Mammary epithelial cell (primary cell): ENCODE measurements at places on chromosomes 6 and 20.
A peak's percentile ranks its signal among the peaks of the same experiment; 100 is the strongest.

GRCh38 chr6:159608961-159609651, 83.9 kb downstream of the SOD2 start:
- peak; percentile 50 for DNase-seq

DNA sequence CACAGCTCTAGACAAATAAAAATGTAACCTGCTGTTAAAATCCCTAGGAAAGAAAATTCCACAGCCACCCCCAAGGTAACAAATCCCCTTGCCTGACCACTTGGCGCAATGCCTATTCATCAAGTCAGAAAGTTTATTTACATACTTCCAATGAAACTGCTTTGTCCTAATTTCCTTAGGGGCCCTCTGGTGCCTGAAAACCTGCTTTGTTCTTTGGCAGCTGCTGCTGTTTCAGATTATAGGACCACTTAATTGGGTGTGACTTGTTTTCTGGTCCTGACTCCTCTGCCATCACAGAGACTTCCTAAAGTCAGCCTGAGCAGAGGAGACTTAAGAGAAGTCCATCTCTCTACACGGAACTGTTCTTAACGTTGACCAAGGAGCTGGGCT, 323.6 kb downstream of the UBE3D start:
- DNase-seq, result no peak

- DNase-seq, result no peak
Observed at GRCh38 chr6:7165890-7166267, 58.1 kb downstream of the RREB1 start.

GRCh38 chr6:118632359-118632758, 19.0 kb downstream of the CEP85L start:
- peak; percentile 79 for DNase-seq

GRCh38 chr20:1818895-1819294, 76.3 kb upstream of the SIRPA start:
- no peak for DNase-seq

DNA sequence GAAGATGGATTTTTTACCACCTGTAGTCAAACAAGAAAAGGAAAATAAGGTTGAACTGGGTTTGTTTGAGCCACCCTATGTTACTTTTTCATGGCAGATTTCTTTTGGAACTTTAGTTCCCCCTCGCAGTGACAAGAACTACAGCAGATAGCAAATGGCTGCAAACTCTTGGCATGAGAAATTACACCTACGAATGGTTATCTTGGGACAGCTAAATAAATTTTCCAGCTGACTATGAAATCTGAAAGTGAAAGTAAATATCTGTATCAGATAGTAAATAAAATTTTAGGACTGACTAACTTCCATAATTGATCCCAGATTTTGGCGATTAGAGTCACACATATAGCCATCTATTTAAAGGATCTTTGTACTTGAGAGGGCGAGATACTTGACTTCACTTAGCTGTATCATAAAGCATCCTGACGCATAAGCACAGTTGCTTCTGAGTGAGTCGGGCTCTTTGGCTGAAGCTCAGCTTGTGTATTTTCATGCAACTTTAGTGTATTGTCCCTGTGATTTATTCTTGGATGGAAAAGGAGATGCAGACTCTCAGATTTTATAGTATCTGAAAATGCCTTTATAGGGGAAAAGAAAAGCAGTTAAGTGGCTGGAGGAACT, 125.3 kb upstream of the B3GAT2 start:
- no peak for DNase-seq

GRCh38 chr20:59134182-59134581, 29.4 kb upstream of the ZNF831 start:
- no peak for DNase-seq

DNA sequence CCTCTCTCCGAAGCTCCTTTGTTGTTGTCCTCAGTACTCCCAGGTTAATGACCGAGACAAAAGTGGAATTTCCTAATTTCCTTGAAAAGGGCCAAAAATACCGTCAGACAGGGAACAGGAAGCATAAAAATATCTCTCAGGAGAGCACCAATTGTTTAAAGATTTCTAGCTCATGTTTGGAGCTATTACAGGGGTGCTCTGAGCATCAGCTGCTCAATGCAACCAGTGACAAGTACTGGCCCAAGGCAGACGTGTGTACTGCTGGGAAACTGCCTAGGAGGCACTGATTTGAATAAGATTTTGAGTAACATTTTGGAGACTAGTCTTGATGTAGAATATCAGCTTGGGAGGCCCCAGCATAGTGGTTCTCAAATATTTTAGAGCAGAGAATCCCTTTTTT, 17.3 kb downstream of the LAMA4 start:
- no peak for DNase-seq

DNA sequence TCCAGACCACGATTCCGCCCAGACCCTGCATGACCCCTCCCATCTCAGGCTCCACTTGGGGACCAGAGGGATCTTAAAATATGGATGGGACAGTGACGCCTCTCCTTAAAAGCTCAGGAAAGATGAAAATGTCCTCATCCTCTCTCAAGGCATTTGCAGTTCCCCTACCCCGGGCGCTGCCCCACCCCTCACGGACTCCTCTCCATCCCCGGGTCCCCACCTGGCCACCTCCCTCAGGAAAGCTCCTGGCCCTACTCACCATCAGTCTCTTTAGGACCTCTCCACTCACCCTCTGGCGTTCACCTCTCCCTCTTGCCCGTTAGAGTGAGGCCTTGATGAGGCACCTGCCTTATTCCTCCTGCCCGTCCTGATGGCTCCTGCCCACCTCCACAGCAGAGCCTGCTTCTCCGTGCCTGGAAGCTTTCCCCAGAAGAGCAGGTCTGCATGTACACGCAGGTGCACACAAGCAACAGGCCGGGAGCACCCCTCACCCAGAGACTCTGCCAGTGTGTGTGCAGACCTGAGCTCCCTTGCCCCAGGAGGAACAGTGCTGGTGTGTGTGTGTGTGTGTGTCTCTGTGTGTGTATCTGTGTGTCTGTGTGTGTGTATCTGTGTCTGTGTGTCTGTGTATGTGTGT, 105.6 kb upstream of the NXT1 start:
- DNase-seq, result no peak

DNA sequence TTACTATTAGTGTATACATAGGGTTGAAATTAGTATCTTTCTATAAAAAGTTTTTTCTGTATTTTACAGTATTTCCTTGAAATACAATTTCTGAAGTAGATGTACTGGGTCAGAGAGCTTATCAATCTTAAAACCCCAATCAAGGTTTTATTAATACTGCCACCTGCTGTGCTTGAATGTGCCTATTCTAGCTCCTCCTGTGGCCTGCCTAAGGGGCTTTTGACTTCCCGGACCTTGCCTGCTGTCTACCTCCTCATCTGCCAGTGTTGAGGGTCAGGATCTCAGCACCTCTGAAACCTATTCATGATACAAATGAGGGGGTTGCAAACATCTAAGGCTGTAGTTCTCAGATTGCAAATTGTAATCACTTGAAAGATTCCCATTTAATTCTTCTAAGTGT, 9.2 kb downstream of the PACRG start:
- DNase-seq, result no peak

DNA sequence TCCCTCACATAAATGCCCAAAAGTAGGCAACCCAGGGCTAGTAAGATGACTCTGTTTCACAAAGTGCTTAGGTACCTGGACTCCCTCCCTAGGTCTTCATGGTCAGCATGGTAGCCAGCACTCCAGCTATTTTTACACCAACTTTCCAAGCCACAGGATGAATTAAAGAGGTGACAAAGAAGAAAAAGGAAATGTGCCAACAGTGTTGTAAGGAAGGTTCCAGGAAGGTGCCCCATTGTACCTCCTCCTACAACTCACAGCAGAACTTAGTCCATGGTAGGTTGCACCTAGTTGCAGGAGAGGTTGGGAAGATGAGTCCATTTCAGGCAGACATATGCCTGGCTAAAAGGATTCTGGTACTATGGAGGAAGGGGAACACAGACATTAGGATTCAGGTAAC, 19.7 kb upstream of the RNF8 start:
- DNase-seq, result no peak

GRCh38 chr6:43089467-43089866, 13.4 kb downstream of the PTK7 start:
- DNase-seq, result no peak

- DNase-seq, result no peak
Observed at GRCh38 chr20:34954904-34955230, 739 bp downstream of the GSS start.

DNA sequence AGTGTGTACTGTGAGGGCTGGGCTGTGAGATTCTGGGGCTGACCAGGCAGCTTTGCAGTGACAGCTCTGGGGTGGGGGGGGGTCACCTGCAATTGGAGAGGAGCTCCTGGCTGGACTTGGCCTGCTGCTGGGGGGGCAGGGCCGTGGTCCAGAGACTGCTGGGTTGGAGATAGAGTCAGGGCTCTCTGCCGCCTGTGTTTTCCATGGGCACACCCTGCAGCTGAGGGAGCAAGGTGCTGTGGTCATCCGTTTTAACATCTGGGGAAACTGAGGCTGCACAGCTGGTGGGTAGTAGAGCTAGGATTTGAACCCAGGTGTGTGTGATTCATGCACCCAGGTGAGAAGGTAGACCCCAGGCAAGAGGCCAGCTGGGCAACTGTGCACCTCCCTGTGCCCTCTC, 7.3 kb downstream of the DLGAP4 start:
- DNase-seq, result no peak

GRCh38 chr6:71045296-71045695, 88.4 kb upstream of the B3GAT2 start:
- no peak for DNase-seq

DNA sequence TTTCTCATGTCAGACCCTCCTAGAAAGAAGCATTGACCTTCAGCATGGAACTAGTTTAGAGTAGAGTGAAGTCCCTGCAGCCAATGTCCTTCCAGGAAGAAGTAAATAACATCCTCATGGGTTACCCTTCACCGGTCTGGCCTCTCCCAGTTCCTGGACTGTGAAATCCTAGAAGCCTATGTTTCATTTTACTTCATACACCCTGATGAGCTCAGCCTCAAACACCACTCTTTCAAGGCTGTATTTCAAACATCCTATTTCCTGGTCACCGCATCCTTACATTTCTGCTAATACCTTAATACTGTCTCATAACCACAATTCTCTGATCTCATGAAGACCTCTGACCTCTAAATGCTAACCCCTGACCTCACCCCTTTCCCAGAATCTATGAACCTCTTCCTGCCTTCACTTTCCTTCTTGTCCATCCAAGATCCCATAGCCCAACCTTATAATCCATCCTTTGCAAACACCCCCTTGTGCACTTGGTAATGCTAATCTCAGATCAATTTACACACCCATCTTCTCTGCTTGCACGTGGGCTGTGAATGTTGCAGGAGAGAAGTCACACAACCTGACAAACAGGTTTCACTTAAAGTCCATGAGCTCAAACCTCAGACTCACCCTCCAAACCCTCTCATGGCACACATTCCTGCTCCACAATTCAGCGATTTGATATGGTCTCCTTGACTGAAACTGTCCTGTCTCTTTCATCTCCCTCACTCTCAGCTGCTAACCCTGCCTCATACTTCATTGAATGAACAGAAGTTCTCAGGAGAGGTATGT, 30.2 kb downstream of the SLC2A10 start:
- peak; percentile 70 for DNase-seq

GRCh38 chr20:63953764-63954429, 2.3 kb downstream of the UCKL1 start:
- no peak for DNase-seq

DNA sequence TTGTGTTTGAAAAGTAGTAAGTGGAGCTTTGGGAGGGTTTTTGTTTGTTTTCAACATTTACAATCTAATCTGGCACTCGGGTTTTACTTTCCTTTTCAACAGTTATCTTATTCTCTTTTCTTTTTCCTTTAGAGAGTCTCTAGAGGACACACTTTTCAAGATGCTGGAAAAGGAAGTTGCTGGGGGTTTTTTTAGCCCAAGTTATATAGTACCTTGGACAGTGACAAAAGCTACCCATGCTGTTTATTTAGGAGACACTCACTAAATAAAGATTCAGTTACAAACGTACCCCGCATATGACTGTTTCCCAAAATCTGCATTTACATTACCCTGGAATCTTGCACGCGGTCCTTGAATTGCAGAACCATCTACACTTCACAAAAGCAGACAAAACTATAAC, 78.8 kb downstream of the MAP7 start:
- DNase-seq, result no peak

DNA sequence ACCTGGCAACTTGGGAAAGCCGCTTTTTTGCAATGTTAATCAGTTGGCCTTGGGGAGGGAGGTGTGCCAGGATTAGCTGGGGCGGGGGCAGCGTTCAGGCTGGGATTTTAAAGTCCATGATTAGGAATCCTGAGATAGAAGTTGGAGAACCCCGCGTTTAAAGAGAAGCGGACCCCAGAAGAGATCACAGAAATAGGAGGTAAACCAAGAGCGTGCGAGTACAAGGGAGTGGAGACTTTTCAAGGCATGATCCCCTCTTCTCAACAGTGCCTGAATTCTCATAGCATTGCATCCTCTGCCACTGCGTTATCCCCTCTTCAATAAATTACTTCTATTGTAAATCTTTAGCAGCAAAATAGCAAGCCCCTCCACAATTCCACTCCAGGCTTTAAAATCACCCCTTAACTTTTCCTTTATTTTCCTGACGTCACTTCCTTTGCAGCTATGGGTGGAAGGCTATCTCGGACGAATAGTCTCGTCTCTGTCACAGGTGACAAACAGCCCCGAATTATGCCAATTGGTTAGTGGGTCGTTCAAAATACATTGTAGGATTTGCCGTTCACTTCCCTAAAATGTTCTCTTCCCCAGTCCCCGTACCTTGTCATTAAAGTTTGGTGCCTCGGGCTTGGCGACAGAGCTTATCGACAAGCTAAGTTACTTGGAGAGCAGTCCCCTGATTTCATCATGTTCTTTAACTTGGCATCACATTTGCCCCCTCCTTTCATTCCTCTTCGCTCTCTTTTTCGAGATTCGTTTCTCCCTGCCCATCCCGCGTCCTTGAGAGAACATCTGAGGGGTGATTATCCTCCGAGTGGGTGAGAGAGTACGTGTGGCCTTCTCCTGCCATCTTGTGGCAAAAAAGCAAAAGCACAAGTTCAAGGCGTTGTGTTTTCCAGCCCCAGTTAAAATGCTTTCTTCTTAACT, 17.1 kb downstream of the OR2B2 start:
- DNase-seq, result peak; percentile 67

GRCh38 chr6:155765275-155766194, 309.9 kb upstream of the NOX3 start:
- DNase-seq, result peak; percentile 19

GRCh38 chr20:56940466-56940865, 311.4 kb downstream of the TFAP2C start:
- no peak for DNase-seq

- no peak for DNase-seq
Observed at GRCh38 chr6:156740604-156741003, 36.6 kb upstream of the ARID1B start.

GRCh38 chr6:142331075-142331551, 29.3 kb downstream of the ADGRG6 start:
- peak; percentile 35 for DNase-seq

GRCh38 chr6:52704060-52704459, 33.1 kb downstream of the TMEM14A start:
- DNase-seq, result no peak

DNA sequence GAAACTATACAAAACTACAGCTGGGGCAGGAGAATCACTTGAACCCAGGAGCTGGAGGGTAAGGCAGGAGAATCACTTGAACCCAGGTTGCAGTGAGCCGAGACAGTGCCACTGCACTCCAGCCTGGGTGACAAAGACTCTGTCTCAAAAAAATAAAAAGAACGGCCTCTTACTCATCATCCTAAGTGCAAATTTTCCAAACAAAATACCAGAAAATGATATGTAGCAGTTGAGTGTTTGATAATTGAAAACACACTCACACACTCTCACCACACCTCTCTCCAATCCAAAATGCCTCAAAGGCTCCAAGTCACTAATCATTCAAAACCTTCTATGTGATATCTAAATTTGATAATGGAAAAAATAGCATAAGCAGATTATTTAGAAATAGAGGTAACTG, 198.6 kb upstream of the SHLD1 start:
- DNase-seq, result no peak
